ENCODE measurements at places on chromosomes 7 and 10.

GRCh38 chr7:7553386-7553785 lies 13.3 kb upstream of the MIOS start:
- no peak for DNase-seq

DNA sequence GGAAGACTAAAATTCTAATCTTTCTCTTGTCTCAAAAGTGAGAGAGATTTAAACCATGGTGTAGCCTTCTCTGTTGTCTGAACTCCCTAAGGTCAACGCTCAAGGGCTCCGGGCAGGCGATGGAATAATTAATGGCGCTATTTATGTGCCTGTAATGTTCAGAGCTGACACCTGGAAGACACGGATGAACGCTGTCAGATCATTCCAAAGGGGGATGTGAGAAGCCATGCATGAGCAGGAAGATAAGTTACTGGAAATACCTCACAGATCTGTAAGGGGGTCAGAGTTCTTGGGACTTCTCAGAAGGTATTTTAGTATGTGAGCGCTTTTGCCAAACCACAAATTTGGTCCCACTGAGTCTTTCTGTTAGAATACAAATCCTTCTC lies 73.3 kb upstream of the MTPN start:
- DNase-seq = no peak

GRCh38 chr10:119478811-119479341 lies 63.6 kb downstream of the RGS10 start:
- DNase-seq = no peak

GRCh38 chr7:84524714-84525694 lies 330.4 kb upstream of the SEMA3A start:
- no peak for DNase-seq

DNA sequence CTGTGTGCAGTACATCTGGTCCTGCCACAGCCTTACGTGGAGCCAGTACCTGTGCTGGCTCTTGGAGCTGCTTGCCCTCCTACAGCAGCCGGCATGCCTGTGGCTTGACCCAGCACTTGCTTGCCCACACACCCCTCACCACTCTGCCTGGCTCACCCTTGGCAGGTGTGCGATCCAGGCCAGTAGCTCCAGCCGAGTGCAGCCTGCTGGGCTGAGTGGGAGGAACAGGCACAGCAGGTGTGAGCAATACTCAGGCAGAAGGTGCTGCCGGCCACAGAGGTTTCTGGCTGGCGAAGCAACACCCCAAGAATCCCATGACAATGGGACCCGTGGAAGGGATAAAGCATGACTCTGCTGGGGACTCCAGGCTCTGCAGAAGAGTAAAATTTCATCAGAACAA lies 173.5 kb upstream of the ADCY1 start:
- no peak for DNase-seq

DNA sequence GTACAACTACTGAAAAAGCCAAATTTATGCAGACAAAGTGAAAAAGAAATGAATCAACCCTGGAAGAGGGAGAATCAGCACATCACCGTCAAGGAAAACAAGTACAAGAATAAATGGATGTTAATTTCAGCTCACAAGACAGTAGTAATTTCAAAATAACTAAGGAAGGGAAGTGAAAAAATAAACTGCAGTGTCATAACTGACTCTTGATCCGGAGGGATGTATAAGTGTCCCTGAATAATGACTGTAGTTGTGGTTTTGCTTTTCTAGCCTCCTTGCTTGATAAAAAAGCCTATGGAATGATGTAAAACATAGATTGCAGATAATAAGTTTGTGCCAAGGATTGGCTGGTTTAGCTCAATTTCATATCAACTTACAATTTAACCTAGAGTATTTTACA lies 721.1 kb upstream of the C7orf33 start:
- no peak for DNase-seq

GRCh38 chr10:128047351-128047750 lies 78.9 kb downstream of the MKI67 start:
- DNase-seq = peak; percentile 70

DNA sequence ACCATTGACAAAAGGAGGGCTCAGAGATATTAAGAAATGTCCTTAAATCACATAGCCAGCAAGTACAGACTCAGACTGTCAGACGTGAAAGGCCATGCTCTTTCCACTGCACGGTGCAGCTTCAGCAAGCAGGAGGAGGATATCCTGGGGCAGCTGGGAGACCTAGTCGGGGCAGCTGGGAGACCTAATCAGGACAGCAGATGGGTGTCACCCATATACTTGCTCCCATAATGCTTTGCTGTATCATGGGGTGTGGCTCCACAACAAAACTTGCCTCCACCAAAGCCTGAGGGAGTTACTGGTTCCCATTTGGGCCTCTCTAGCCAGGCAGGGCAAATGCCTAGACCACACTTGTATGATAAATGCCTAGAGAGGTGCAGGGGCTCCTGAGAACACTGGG lies 55.4 kb downstream of the GRID1 start:
- DNase-seq = no peak

GRCh38 chr10:71342573-71343391 lies 23.7 kb downstream of the SLC29A3 start:
- DNase-seq = no peak

- DNase-seq = no peak
Measured at GRCh38 chr7:87548123-87548919, 52.4 kb downstream of the ABCB1 start.

- no peak for DNase-seq
Measured at GRCh38 chr10:119222966-119223386, 15.6 kb downstream of the GRK5 start.

- no peak for DNase-seq
Measured at GRCh38 chr10:125742465-125742864, 23.0 kb downstream of the EDRF1 start.

- no peak for DNase-seq
Measured at GRCh38 chr10:25465582-25466372, 291.0 kb downstream of the GPR158 start.

DNA sequence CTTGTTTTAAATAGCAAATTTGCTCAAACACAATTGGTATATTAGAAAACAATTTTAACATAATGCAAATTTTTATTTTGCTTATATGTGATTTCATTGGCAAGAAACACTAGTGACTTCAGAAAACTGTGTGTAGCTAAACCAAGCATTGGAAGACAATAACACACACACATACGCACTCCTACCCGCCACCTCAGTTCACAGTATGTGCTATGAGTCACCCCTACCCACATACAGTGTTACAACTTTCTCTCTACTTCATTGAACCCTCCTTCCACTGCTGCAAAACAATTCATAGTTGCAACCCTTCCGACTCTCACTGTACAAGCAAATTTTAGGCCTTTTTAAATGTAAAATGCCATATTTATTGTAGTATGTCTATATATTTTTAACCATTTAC lies 119.9 kb upstream of the THSD7A start:
- DNase-seq = no peak

DNA sequence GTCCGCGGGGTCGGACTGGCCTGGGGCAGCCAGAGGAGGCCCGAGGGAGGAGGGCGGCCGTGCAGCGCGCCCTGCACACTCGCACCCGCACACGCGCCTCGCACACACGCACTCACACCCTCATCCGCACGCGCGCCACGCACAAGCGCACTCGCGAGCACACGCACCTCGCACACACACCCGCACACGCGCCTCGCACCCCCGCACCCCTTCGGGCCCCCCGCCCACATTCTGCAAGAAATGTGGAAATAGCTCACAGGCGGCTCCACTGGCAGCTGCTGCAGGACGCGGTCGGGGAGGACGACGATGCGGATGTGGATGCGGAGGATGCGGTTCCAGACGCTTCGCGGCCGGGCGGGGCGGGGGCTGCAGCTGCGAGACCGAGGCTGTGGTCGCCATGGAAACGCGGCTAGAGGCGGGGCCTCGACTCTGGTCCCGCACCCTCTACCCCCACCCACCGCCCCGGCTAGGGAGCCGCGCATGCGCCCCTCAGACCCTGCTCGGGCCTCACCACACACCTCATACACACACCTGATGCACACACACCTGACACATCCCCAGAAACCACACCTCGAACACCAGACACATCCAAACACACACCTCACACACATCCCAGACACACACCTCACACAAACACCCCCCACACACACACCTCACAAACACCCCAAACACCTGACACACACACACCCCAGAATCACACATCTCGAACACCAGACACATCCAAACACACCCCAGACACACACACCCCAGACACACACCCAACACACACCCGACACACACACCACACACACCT lies at the start of gene CALY:
TSS of gene CALY (minus strand) at position 320 of the 793 bp plus-strand sequence. CDS start 7,907 bp downstream, outside the sequence.
- DNase-seq = peak; percentile 65

GRCh38 chr7:150417863-150418262 lies 32.6 kb upstream of the GIMAP8 start:
- no peak for DNase-seq

- DNase-seq = no peak
Measured at GRCh38 chr7:135197906-135198655, 13.2 kb downstream of the WDR91 start.

DNA sequence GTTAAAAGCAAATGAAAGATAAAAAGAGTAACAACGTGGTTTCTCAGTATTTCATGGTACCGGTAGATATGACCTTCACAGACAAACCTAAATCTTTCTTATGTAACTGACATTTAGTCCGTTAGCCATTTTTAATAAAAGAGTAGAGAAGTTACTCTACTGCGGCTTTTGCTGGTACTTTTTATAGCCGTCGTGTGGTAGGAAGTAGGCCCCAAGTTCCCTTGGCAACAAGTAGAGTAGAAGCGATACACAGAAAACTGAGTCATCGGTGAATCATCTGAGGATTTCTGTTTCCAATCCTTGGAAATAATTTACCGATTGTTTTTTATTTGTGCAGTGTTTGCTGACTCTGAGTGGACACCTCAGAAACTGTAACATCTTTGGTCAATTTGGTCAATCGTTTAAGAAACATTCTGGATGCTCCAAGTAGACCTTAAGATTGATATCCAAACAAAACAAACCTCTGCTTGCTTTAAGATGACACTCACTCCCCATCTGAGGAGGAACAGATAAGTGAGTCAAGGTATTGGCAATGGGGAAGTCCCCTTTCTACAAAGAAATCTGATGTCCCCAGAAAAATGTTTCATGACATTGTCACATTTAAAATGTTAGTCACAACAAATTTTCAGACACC lies 63.9 kb upstream of the AHR start:
- DNase-seq = peak; percentile 21

GRCh38 chr7:66768865-66769832 lies 28.6 kb downstream of the RABGEF1 start:
- no peak for DNase-seq

DNA sequence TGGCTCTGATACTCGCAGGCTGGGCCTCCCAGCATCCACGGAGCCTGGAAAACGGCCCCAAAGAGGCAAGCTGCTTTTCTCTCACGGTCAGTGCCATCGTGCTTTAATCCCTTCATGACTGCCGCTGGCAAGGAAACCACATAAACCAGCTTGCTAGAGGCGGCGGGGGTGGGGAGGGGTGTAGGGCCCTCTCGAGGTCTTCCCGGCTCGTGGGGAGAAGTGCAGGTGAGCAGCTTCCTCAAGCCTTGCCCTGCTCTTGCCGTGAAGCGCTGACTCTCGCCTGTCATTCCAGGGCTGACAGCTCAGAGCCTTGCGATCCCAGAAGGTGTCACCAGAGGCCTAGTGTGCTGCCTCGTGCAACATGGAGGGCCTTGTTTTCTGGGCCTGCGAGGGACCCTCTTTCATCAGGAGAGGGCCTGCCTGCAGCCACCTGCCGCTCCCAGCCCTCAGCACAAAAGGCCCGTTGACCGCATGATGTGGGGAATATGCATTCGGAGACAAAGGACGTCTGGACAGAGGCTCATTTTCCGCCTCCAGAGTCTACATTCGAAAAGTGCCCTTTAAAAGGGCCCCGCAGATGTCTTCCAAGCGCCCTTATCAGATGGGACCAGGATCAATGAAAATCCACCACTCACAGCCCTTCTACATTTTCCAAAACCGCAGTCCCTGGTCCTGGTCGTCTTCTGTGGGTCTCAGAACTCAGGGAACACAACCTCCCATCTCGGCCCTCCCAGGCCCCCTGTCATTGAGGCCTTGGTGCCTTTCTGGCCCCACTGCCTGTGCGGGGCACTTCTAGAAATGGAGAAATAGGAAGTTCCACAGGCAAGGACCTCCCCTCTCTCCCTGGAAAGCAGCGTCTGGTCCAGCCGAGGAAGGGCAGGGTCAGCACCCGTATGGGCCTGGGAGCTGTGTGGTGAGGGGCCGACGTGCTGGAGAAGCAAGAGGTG lies 58.7 kb downstream of the ZRANB1 start:
- DNase-seq = no peak

- DNase-seq = no peak
Measured at GRCh38 chr7:46658281-46658680, 737.2 kb upstream of the IGFBP3 start.

DNA sequence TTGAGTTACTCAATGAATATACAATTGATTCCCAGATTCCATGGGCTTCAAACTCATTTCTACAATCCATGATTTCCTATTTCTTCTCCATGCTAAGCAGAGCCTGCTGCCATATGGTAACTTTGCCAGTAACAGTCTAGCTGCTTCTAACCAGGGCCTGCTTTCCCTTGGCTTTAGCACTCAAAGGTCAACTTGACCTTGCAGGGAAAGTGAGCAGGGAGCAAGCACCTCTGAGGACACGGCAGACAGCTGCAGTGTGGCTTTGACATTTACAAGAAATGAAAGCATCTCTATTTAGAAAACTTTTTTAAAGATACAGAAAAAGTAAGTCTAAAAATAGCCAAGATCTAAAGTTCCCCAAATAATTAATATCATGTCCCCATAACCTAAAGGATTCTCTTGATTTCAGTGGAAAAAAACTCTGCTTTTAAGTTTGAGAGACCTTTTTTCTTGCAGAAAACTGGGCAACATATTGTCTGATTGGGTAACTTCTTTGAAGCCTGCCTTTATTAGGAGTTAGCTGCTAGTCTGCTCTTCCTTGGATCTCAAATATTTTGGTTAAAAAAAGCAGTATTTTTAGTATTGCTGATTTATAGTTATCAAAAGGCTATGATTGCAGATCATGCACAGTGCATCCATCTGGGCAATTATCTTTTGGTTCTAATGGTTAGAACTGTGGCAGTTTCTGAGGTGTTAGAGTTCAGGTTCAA lies 257.9 kb downstream of the AHR start:
- no peak for DNase-seq

GRCh38 chr7:47885309-47885986 lies 62.8 kb downstream of the PKD1L1 start:
- no peak for DNase-seq

GRCh38 chr10:127890832-127891334 lies 1.9 kb downstream of the CLRN3 start:
- DNase-seq = no peak

DNA sequence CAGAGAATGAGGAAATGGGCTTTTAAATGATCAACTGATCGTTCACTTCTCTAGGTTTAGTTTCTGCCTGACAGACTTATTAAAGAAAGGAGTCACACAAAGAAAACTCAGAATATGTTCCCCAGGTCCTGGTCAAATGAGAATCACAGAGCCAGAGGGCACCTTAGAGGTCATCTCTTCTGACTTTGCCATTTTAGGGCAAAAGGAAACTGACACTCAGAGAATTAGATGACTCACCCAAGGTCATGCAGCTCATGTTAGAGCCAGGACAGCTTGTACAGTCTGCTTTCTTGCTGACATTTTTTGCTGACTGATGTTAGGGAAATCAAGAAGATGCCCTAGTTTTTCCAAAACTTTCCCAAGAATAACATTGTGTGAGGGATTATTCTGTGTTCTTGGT lies 312.7 kb upstream of the SP8 start:
- no peak for DNase-seq

GRCh38 chr7:128380483-128381106 lies 19.1 kb upstream of the PRRT4 start:
- no peak for DNase-seq
